ENCODE measurements at places on chromosomes 4 and X. TPM values are rescaled to one million over a fixed set of nuclear protein-coding genes. Genes with fewer than 3 reads are reported as not detected.
A peak's percentile ranks its signal among the peaks of the same experiment; 100 is the strongest.

ASB12 gene
- total RNA-seq, result not detected

- H3K27ac ChIP-seq, result no peak overlapping the region
- H3K27me3 ChIP-seq, result no peaks in the 10 kb centered on the region
- no peak overlapping the region for H3K4me3 ChIP-seq
- H3K36me3 ChIP-seq, result no peaks in the 10 kb centered on the region
Measured at GRCh38 chrX:152658302-152658701, 20.6 kb downstream of the GABRQ start.

DIPK2B gene
- not detected for total RNA-seq

GRCh38 chrX:43718956-43719355 is 62.9 kb downstream of the MAOA start:
- no peaks in the 10 kb centered on the region for H3K4me1 ChIP-seq
- H3K27me3 ChIP-seq, result no peaks in the 10 kb centered on the region
- no peak for DNase-seq
- no peak overlapping the region for H3K4me3 ChIP-seq

GRCh38 chr4:188162698-188163097 is 23.5 kb downstream of the TRIML1 start:
- no peak overlapping the region for H3K4me3 ChIP-seq
- H3K36me3 ChIP-seq, result no peaks in the 10 kb centered on the region
- H3K27ac ChIP-seq, result no peak overlapping the region
- no peaks in the 10 kb centered on the region for H3K4me1 ChIP-seq

NDP gene
- total RNA-seq, result 1.1 TPM

GRCh38 chrX:151019856-151020255 is 36.7 kb downstream of the HMGB3 start:
- no peaks in the 10 kb centered on the region for H3K27me3 ChIP-seq
- no peak overlapping the region for H3K27ac ChIP-seq
- H3K4me1 ChIP-seq, result no peaks in the 10 kb centered on the region
- H3K36me3 ChIP-seq, result no peaks in the 10 kb centered on the region
- no peak overlapping the region for H3K4me3 ChIP-seq

FRG2 gene
- total RNA-seq, result not detected

DNA sequence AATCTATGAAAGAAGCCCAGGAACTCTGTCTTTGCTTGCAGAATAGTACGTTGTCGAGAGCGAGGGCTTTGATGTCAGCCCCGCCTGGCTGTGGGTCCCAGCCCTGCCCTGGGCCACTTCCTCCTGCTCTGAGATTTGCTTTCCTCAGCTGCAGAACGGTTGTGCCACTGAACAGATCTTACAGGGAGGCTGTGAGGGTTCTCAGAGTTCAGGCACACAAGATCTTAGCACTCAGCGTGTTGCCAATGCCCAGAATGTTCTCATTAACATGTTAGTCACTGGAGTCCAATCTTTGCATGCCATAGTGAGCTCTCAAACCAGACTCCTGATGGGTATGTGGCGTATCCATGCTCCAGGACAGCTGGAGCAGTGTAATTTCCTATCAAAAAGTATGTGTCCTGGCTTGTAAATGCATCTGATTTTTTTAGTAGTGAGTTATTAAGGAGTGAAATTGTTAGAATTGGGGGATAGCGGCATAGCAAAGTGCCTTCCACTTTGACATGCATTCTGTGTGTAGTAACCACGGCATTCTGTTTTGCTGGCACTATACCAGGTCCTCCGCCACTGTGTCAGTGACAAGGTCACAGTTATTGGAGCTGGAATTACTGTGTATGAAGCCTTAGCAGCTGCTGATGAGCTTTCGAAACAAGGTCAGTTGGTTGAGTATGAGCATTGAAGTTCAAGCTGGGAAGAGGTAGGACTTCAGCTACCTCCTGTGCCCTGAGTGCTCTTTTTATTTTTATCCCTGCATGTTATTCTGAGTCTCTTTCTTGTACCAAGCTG is 31.6 kb downstream of the TKTL1 start:
- DNase-seq, result no peak
- peaks cover 15% of the 10 kb centered on the region for H3K4me1 ChIP-seq
- no peak overlapping the region for H3K27ac ChIP-seq
- no peaks in the 10 kb centered on the region for H3K36me3 ChIP-seq

TRIM2 gene
- total RNA-seq, result 83.1 TPM

ADH7 gene
- total RNA-seq, result 0.83 TPM

ARHGEF6 gene
- 3.8 TPM for total RNA-seq

DNA sequence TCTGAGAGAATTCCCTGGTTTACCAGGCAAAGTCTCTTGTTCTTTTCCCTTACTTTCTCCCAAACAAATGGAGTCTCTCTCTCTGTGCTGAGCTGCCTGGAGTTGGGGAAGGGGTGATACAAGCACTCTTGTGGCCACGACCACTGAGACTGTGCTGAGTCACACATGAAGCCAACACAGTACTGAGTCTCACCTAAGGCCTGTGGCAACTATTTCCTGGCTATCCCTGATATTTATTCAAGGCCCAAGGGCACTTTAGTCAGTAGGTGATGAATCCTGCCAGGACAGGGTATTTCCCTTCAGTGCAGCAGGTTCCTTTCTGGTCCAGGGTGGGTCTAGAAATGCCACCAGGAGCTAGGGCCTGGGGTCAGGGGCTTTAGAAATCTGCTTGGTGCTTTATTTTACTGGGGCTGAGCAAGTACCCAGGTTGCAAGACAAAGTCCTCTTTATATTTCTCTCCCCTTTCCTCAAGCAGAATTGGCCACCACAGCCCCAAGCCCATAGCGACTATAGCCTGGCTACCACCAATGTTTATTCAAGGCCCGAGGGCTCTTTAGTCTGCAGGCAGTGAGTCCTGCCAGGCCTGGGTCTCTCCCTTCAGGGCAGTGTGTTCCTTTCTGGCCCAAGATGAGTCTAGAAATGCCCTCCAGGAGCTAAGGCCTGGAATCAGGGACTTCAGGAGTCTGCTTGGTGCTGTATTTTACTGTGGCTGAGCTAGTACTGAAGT is 10.5 kb downstream of the ARL13A start:
- H3K4me3 ChIP-seq, result no peak overlapping the region
- no peak overlapping the region for H3K27ac ChIP-seq
- DNase-seq, result no peak
- H3K36me3 ChIP-seq, result no peaks in the 10 kb centered on the region
- H3K4me1 ChIP-seq, result no peaks in the 10 kb centered on the region
- H3K27me3 ChIP-seq, result no peaks in the 10 kb centered on the region

DNA sequence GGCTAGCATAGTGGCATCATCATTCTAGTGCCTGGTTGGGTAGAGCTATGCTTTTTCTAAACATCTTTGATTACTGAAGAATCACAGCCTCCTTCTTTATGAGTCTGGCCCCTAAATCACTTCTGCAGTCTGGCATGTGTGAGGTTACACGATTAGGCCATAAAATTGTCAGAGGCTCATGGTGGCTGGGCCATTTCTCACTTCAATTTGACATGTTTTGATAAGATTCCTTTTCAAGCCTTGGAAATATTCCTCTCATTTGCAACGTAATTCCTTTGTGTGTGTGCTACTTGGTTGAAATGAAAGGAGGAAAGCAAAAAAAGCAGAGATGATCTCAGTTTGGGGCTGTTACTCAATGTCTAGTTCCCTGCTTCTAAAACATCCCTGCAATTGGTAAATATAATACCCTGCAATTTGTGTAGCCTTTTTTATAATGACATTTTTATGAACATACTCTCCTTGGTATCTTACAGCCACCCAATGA is 6.2 kb downstream of the CCKAR start:
- H3K27ac ChIP-seq, result peak overlapping the region; percentile 13
- H3K27me3 ChIP-seq, result peaks cover 6% of the 10 kb centered on the region
- DNase-seq, result no peak
- no peak overlapping the region for H3K4me3 ChIP-seq
- H3K4me1 ChIP-seq, result peaks cover 23% of the 10 kb centered on the region

CDX4 gene
- total RNA-seq, result not detected

Measured in type B pancreatic cell (in vitro differentiated cells).